Stimulated activated CD4-positive, alpha-beta T cell treated with anti-CD3 and anti-CD28 coated beads, Interleukin-12 subunit alpha, Interleukin-12 subunit beta, amount 100 ng/mL, for 4 hours (primary cell): ENCODE measurements at places on chromosomes 12 and 14.

GRCh38 chr12:87930033-87930432, 99.2 kb downstream of the C12orf50 start:
- no peak for DNase-seq

DNA sequence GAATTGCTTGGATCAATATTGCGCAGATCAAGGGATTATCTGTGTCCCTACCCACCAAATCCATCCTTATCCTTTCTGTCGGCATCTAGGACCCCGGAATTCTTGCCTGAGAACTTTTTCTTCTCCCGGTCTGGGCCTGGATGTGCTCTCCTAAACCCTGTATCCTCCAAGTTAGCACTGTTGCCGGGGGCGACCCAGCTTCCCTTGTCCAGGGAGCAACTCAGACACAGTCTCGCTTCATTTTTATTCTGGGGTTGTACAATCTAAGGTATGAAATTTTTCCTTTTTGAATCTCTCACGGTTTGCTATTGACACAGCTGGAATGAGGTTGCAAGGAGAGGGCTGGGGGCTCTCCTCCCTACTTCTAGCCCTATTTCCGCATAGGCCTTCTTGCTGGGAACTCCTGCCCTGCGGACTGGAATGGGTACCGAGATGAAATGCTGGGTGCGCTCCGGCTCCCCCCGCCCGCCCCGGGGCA, 403 bp upstream of the PNP start:
- no peak for DNase-seq

DNA sequence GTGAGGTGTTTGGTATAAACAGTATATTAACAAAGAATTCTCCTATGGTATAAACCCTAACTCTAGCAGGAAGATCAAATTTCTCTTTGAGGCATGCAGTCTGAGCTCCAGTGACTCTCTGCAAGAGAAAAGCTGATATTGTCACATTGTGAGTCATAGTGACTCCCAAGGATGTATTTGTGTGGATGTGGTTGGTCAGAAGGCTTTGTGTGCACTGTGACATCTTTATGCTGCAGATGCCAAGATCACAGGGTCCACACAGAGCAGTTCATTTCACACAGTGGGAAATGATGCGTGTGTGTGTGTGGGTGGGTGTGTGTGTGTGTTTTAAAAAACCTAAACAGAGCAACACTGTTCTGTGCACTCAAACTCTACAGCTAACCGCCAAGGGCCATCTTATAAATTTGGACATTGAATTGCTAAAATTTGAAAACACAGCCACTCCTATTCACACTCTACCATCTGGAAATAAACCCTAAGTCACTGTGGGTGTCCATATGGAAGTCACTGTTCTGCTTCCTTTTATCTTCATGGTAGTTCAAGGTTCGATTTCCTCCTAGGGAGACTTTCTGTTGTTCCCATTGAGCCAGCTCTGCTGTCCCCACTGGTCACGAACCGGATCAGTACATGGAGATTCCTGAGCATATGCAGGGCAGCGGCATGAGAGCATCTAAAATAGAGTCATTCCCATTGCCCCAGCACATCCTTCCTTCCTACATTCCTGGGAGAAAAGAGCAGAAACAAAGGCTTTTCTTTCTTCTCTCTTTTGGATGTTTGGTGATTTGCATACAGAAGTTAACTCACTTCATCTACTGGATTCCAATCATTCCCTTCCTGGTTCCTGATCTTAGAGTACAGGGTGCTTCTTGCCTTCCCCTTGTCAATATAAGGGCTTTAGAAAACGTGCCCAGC, 727.6 kb downstream of the DIO2 start:
- DNase-seq = no peak

GRCh38 chr12:83113945-83114344, 427.2 kb downstream of the TMTC2 start:
- DNase-seq = no peak

DNA sequence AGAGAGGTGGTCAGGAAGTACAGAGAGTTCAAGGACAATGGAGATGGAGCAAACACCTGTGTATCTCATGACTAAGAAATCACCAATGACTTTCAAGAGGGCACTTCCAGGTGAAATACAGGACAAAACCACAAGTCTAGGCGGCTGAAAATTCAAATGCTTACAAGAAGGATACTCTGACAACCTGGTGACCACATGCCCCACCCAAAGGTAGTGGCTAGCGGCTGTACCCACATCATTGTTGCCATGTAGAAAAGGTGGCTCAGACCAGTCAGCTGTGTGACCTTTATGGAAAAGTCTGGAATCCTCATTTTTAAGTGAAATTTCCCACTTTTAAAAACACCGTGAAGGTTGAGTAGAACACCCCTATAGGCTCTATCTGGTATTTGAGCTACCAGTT, 48.6 kb upstream of the FRS2 start:
- no peak for DNase-seq

GRCh38 chr12:46959502-46959901, 119.9 kb upstream of the PCED1B start:
- DNase-seq = no peak

GRCh38 chr12:100610666-100611430, 37.4 kb downstream of the GAS2L3 start:
- no peak for DNase-seq

DNA sequence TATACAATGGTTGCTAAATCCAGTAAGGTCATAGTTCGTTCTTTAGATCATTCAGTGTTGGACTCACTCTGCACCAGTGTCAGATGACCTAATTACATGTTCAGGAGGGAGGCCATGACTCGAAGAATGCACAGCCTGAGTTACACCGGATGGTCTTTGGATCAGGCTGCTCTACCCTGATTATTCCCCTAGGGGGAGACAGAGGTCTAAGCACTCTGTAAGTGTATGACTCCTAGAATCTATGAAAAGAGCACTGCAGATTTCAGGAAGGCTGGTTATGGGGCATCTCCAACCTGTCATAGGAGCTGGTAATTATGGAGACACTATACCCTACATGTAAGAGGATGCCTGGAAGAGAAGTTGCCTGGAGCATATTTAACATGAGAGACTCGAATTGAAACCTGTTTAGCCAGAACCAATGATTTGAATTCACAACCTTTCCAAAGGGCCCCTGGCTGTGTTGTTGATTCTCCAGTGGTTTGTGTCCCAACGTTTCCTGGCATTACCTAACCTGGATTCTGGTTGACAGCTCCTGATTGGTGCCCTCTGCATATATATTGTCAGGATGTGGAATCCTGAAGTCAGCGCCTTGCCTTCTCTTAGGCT, at the start of gene MUCL1:
MUCL1 (plus strand) TSS at position 584 of the 606 bp plus-strand sequence. CDS start 67 bp downstream, outside the sequence.
- DNase-seq = peak; percentile 62

DNA sequence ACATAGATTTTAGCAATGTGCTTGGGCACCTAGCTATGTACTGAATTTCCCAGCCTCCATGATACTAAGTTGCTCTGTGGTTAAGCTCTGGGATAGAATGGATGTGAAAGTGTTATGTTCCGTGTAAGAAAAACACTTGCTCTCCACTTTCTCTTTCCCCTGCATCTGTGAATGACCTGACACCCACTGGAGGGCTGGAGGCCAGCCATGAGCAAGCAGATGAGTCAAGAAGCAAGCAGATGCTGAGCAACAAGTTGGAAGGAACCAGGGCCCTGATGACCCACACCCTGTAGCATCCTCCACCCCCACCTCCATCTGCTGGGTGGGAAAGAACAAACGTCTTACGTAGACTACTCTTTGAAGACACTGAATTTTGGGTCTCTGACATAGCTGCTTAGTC, 56.6 kb downstream of the EID3 start:
- DNase-seq = no peak

DNA sequence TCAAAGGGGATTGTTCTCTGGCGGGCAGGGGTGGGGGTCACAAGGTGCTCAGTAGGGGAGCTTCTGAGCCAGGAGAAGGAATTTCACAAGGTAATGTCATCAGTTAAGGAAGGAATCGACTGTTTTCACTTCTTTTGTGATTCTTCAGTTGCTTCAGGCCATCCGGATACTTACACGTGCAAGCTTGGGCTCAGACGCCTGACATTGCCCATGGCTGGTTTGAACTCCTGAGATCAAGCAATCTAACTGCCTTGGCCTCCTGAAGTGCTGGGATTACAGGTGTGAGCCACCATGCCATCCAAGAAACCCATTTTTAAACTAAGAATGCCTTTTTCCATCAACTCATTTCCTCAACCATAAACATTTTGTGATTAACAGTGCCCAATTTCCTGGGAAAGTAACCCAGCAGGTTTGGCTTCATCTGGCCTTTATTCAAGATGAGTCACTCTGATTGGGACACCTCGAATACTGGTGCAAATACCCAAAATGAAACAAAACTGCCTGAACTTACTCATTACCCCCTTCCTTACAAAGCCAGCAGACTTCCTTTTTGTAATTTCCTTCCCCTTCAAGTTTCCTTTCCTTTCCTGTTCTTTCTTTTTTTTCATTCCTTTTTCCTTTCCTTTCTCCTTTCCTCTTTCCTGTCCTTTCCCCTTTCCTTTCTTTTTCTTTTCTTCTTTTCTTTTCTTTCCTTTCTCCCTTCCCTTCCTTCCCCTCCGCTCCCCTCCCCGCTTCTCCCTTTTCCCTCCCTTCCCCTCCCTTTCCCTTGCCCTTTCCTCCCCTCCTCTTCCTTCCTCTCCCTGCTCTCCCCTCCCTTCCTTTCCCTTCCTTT, 10.2 kb upstream of the RNASE10 start:
- DNase-seq = no peak

- no peak for DNase-seq
These were observed 91.4 kb downstream of the PLEKHA5 start for GRCh38 chr12:19220852-19221466.

- no peak for DNase-seq
These were observed 97.9 kb upstream of the EEA1 start for GRCh38 chr12:93027041-93027440.

DNA sequence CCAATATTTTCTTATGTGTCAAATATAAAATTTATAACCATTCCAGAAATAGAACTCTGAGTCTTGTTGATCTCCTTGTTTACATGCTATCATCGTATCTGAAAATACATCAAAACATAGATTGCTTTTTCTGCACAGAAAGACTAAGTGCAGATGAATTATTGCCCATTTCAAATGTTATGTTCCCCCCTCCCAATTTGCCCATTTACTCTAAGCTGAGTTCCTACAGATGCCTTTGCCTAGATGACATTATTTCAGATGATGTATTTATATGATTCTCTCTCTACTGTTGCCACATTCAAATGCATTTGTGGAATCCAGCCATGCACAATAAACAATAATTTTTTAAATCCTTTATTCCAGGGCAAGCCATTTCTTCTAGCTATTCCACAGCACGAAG, 810.1 kb upstream of the MGAT4C start:
- DNase-seq = no peak

GRCh38 chr12:68559984-68560850, 50.5 kb upstream of the RAP1B start:
- DNase-seq = no peak

- DNase-seq = no peak
These were observed 35.4 kb downstream of the SLC38A1 start for GRCh38 chr12:46233423-46233822.

GRCh38 chr12:124045671-124046455, 72.8 kb downstream of the ZNF664 start:
- no peak for DNase-seq

DNA sequence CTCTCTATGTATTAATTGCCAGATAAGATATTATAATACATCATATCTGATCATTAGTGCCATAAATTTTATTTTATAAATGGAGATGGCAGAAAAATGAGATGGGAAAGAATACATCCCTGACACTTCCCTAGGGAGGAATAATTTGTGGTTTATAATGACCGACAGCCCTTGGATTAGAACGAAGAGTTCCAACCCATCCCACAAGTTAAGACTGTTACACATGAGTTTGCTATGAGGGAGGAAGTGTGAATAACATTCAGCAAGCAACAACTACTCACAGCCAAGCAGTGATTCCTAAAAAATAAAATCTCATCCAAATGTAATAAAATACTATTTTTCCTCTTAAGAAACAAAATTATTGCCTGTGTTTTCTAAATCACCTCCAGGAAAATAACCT, 299.0 kb downstream of the CCDC91 start:
- no peak for DNase-seq

- DNase-seq = no peak
These were observed 470.3 kb downstream of the FOXG1 start for GRCh38 chr14:29236848-29237247.

DNA sequence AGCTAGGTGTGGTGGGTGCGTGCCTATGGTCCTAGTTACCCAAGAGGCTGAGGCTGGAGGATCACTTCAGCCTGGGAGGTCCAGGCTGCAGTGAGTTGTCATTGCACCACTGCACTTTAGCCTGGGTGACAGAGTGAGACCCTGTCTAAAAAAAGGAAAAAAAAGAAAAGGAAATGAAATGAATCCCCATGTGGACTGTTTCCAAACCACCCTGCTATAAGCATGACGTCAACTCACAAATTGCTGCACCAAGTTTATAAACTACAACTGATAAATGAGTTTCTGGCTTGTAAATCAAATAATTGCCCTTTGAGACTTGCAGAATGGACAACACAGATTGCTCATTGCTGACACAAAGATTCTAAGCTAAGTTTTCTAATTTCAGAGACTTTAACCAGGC, 51.0 kb upstream of the STK38L start:
- no peak for DNase-seq

- no peak for DNase-seq
These were observed 867 bp downstream of the C12orf42 start for GRCh38 chr12:103494734-103495468.

DNA sequence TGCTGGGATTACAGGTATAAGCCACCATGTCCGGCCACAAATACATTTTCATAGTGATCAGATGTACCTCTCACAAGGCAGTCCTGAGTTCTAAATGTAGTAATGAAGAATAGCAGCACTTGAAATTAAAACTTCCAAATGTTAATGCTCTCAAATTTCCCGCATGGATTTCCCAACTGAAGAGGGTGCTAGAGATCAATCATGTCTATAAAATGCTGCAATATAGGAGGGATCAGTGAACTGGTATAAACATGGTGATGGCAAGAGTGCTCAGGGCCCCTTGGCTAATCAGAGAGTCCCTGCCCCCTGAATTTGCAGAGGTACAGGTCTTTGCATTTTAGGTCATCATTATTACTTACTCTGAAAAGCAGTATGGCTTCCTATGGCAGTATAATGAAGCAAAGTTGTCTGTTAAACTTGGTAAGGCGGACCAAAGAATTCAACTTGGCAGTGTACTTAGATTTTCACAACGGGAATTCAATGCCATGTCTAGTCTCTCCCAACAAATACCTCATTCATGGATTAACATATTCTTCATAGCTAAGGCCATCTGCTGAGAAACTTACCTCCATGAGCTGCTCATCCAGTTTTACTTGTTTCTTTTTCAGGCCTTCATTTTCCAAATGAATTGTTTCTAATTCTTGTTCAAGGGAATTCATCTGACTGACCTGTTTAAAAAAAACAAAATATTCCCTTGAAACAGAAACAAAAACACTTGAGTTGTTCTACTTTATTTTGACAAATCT, 67.0 kb upstream of the SAV1 start:
- no peak for DNase-seq
